PC-3 (cell line): ENCODE measurements at places on chromosomes 7 and 10. TPM values are rescaled to one million over a fixed set of nuclear protein-coding genes. Genes with fewer than 3 reads are reported as not detected.

DNA sequence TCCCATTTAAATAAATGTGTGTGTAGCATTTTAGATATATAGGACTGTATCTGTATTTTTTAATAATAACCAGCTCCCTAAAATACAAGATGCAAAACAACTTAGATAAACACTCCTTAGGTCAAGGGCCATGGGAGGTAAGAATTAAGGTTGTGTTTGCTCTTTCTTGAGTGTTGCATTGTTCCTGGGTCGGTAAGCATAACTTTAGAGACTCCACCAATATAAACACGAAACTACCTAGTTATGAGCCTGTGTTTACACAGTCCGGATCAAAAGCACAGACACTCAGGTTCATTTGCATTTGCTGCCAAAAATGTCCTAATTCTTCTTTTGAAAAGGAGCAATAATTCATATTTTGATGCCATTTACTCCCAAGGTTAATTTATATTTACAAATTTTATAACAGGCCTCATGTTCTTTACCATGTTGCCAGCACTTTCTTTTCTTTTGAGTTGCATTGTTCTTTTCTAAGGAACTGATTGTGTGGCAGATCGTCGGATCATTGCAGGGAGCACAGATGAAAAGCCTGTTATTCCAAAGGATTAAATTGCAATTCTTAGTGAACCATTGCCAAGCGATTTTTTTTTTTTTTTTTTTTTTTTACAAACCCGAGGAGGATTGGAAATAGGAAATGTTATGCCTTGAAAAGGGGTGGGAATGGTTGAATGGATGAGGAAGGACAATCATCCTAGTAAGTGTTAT lies 45.8 kb upstream of the GLCCI1 start:
- no peaks in the 10 kb centered on the region for H3K36me3 ChIP-seq
- H3K4me3 ChIP-seq, result peak overlapping the region; percentile 32; the same call in 1 of the 2 replicates
- DNase-seq, result peak; percentile 12
- H3K4me1 ChIP-seq, result peaks cover 9% of the 10 kb centered on the region; the same call in 1 of the 2 replicates
- no peaks in the 10 kb centered on the region for H3K27me3 ChIP-seq

DNA sequence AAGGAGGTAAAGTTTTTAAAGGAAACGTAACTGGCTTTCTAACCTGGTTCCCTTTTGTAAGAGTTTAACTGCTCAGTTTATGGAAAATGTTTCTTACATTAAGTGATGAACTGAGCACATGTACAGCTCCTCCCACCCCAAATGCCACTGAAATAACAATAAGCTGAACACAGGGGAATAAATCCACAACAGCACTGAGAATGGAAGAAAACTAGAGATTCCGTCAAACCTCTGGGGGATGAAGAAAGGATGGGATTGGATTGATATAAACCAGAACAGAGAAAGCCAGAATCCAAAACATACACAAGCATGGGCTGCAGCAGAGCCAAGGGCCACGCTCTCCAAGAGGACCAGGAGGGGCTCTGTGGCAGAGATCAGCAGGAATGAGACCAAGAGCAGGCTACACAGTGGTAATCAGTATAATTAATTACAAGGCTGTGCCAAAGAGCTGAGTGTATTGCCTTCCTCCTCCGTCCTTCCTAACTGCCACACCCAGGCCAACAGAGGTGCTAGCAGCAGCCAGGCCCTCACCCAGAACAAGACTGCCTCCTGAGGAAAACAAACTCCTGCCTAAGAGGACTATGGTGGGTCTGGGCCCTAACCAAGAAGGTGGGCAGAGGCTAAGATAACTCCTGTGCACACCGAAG lies 73.9 kb downstream of the KIAA1549 start:
- H3K4me1 ChIP-seq, result no peaks in the 10 kb centered on the region
- DNase-seq, result no peak
- no peaks in the 10 kb centered on the region for H3K27me3 ChIP-seq
- no peak overlapping the region for H3K4me3 ChIP-seq
- no peak overlapping the region for H3K27ac ChIP-seq
- H3K36me3 ChIP-seq, result peaks cover 14% of the 10 kb centered on the region; the same call in 1 of the 2 replicates

- H3K4me3 ChIP-seq, result no peak overlapping the region; the same call in 1 of the 2 replicates
- no peaks in the 10 kb centered on the region for H3K27me3 ChIP-seq
- DNase-seq, result no peak
- no peaks in the 10 kb centered on the region for H3K36me3 ChIP-seq
- no peak overlapping the region for H3K27ac ChIP-seq
These were observed 32.1 kb upstream of the RHEB start for GRCh38 chr7:151551820-151552219.

- no peaks in the 10 kb centered on the region for H3K36me3 ChIP-seq
- no peak overlapping the region for H3K27ac ChIP-seq
- no peak overlapping the region for H3K4me3 ChIP-seq
- H3K27me3 ChIP-seq, result no peaks in the 10 kb centered on the region
These were observed 273.9 kb downstream of the TSPAN12 start for GRCh38 chr7:120583899-120584586.

- H3K27me3 ChIP-seq, result no peaks in the 10 kb centered on the region
- H3K27ac ChIP-seq, result no peak overlapping the region
- H3K4me1 ChIP-seq, result peaks cover 5% of the 10 kb centered on the region; the same call in 1 of the 2 replicates
- H3K4me3 ChIP-seq, result no peak overlapping the region
- H3K36me3 ChIP-seq, result no peaks in the 10 kb centered on the region
- no peak for DNase-seq
These were observed 3.7 kb upstream of the STK32C start for GRCh38 chr10:132311338-132311939.

- H3K4me1 ChIP-seq, result no peaks in the 10 kb centered on the region; the same call in 1 of the 2 replicates
- H3K27ac ChIP-seq, result no peak overlapping the region
- peak; percentile 30 for DNase-seq
- H3K36me3 ChIP-seq, result no peaks in the 10 kb centered on the region
- no peak overlapping the region for H3K4me3 ChIP-seq
These were observed 115.5 kb upstream of the STK17A start for GRCh38 chr7:43467406-43467805.

Gene SPDYE3
- total RNA-seq, result not detected in 2 replicates

GRCh38 chr7:124956160-124956559 lies 26.5 kb upstream of the POT1 start:
- no peak overlapping the region for H3K27ac ChIP-seq
- H3K4me1 ChIP-seq, result no peaks in the 10 kb centered on the region
- no peak for DNase-seq
- no peak overlapping the region for H3K4me3 ChIP-seq
- no peaks in the 10 kb centered on the region for H3K27me3 ChIP-seq
- no peaks in the 10 kb centered on the region for H3K36me3 ChIP-seq

Gene NKX1-2
- 0.36 and 0.86 TPM in 2 replicates for total RNA-seq

DNA sequence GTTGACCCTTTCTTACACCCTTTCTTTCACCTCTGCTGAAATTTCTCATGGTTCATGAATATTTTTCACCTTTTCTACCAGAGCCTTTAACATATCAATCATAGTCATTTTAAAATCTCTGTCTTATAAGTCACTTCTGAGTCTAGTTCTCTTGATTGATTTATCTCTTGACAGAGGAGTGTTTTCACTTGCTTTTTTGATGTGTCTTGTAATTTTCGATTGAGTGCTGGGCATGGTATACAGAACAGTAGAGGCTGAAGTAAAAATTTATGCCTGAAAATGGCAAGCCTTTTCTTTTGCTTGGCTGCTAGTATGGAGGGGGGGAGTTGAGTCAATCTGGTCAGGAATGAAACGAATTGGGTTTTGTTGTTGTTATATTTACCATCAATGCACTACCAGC lies 41.2 kb upstream of the NPTX2 start:
- H3K27ac ChIP-seq, result no peak overlapping the region
- no peaks in the 10 kb centered on the region for H3K36me3 ChIP-seq
- H3K4me3 ChIP-seq, result no peak overlapping the region
- no peaks in the 10 kb centered on the region for H3K4me1 ChIP-seq
